ENCODE measurements at places on chromosomes 16 and 17.

GRCh38 chr16:2970563-2970962 lies 1.4 kb downstream of the PAQR4 start:
- no peak for DNase-seq

- DNase-seq, result no peak
Measured at GRCh38 chr17:17921192-17922069, 50.8 kb downstream of the TOM1L2 start.

DNA sequence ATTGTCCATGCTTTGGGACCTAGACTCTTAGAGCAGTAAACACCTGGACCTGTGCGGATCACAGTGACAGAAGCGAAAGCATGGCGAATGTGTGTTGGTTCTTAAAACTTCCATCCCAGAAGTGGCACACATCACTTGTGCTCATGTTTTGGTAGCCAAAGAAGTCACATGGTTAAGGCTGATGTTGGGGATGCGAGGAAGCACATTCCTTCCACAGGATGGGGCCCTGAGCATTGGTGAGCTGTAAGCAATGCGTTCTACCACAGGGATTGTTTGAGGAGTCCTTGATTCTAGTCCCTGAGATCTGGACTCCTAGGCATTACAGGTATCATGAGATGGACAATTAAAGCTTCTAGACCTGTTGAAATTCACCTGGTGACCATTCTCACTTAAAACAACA lies 375.9 kb downstream of the UTP18 start:
- DNase-seq, result no peak

GRCh38 chr16:76210157-76210556 lies 67.0 kb upstream of the CNTNAP4 start:
- DNase-seq, result no peak

- DNase-seq, result no peak
Measured at GRCh38 chr16:67641779-67642708, 2.9 kb upstream of the CARMIL2 start.

DNA sequence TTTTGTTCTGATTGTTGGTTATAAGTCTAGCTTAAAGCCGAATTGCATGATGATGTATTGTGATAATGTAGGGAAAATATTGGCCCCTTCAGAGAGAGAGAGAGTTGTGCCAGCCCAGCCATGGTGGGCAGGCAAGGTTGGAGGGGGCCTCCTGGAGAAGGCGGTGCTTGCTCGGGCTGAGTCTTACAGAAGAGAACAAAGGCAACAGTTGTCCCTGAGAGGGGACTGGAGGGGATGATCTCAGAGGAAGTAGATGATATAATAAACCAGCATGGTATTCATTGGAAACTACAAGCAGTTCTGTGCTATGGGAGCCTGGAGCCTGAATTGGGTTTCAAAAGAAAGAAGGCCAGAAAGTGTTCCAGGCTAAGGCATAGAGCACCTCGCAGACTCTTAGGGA lies 173.8 kb downstream of the RPTOR start:
- DNase-seq, result no peak

DNA sequence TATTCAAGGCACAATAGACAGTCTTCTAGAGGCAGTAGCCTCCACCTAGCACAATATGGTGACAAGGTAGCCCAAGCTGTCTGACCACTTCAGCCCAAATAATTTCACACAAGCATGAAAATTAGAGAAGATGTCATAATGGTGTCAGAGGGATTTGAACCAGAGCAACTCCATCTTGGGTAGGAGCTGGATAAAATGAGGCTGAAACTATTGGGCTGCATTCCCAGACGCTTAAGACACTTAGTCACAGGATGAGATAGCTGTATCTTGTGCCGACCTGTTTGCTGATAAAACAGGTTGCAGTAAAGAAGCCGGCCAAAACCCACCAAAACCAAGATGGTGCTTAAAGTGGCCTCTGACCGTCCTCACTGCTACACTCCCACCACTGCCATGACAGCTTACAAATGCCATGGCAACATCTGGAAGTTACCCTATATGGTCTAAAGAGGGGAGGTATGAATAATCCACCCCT lies 192.6 kb downstream of the CPPED1 start:
- DNase-seq, result no peak

All from activated T-cell treated with anti-CD3 and anti-CD28 coated beads for 4 hours (primary cell).